ENCODE measurements at places on chromosomes 5 and 9. TPM values are rescaled to one million over a fixed set of nuclear protein-coding genes. Genes with fewer than 3 reads are reported as not detected.

GRCh38 chr9:35948451-35948850 is 9.5 kb downstream of the OR2S2 start:
- no peak for DNase-seq

The DENND4C gene
- total RNA-seq, result 105 TPM

The ZNF454 gene
- 2.6 TPM for total RNA-seq

The SLC6A18 gene
- total RNA-seq, result not detected

Data from lower lobe of right lung (tissue), 2 donors.